ENCODE measurements at places on chromosomes 4 and X. TPM values are rescaled to one million over a fixed set of nuclear protein-coding genes. Genes with fewer than 3 reads are reported as not detected.

TKTL1 gene
- not detected for polyA plus RNA-seq

CXCL8 gene
- polyA plus RNA-seq: 1.8 TPM

DNA sequence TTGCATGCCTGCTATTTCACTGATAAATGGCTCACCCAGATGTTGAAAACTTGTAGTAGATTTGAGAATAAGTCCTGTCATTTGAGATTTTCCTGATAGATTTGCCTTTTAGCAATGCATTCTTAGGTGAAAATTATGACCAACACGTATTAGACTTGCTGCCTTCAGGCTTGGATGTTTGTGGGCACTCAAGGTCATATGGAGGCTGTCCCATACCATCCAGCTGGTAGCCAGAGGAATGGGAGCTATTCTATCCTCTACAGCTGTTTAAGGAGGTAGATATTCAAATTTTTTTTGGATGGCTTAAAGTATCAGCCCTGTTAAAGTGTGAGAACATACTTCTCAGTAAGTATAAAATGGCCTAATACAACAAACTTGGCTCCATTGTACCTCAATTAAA, 34.7 kb downstream of the RTL3 start:
- no peaks in the 10 kb centered on the region for H3K4me1 ChIP-seq
- DNase-seq: no peak
- no peaks in the 10 kb centered on the region for H3K36me3 ChIP-seq
- H3K4me3 ChIP-seq: no peak overlapping the region
- no peaks in the 10 kb centered on the region for H3K27me3 ChIP-seq
- H3K27ac ChIP-seq: no peak overlapping the region

DNA sequence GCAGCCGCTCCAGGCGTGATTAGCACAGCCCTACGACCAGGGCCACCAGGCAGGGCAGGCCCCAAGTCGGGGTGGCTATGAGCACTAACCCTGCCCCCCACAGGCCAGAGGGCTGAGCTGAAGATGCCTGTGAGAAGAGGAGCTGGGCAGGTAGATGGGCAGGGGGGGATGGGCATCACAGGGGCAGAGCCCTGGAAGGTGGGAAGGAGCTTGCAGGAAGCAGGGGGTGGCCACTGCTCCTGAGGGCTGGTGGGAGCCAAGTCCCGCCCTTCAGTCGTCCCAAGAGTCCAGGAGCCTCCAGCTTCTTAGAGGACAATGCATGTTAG, 7.3 kb upstream of the MXD4 start:
- H3K4me1 ChIP-seq: no peaks in the 10 kb centered on the region
- no peak overlapping the region for H3K27ac ChIP-seq
- no peak for DNase-seq
- H3K36me3 ChIP-seq: no peaks in the 10 kb centered on the region
- H3K27me3 ChIP-seq: peaks cover 83% of the 10 kb centered on the region

LEF1 gene
- 0.31 TPM for polyA plus RNA-seq

DNA sequence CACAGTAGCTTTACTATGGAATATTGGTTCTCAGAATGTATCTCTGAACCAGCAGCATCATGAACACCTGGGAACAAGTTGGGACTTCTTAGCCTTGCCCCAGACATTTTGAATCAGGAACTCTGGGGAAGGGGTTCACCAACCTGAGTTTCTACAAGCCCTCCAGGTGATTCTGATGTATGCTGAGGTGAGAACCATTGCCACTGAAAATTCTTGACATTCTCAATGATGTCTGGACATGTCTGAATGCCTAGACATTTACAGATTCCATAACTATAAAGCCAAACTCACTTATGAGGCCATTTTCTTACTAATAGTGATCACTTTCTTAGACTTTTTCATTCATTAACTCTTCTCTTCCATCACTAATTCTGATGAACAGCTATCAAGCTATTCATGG, 389.4 kb upstream of the FTHL17 start:
- no peaks in the 10 kb centered on the region for H3K4me1 ChIP-seq
- H3K27me3 ChIP-seq: no peaks in the 10 kb centered on the region
- no peak for DNase-seq

DNA sequence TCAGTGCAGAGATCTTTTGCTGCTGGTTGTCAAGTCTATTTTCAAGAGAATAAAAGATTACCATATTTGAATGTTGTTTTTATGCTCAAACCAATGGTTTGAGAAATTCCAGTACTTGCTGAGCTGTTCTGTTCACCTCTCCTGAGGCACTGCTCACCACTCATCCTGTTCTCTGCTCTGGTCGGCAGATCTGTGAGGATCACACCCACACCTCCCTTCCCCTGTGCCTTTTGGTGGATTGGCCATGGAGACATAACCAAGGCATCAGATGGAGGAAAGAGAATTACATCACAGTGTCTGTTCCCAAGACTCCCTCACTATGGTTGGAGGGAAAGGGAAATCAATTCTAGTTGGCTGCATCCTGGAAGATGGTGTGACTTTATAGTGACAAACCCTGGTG, 391.6 kb downstream of the ARHGAP24 start:
- H3K27me3 ChIP-seq: no peaks in the 10 kb centered on the region
- no peaks in the 10 kb centered on the region for H3K36me3 ChIP-seq
- no peak overlapping the region for H3K27ac ChIP-seq
- no peaks in the 10 kb centered on the region for H3K4me1 ChIP-seq
- no peak for DNase-seq

DSPP gene
- polyA plus RNA-seq: not detected

GRCh38 chrX:135273162-135273561, 21.3 kb downstream of the ETDA start:
- DNase-seq: no peak
- H3K4me3 ChIP-seq: no peak overlapping the region
- H3K27ac ChIP-seq: no peak overlapping the region
- no peaks in the 10 kb centered on the region for H3K27me3 ChIP-seq

DNA sequence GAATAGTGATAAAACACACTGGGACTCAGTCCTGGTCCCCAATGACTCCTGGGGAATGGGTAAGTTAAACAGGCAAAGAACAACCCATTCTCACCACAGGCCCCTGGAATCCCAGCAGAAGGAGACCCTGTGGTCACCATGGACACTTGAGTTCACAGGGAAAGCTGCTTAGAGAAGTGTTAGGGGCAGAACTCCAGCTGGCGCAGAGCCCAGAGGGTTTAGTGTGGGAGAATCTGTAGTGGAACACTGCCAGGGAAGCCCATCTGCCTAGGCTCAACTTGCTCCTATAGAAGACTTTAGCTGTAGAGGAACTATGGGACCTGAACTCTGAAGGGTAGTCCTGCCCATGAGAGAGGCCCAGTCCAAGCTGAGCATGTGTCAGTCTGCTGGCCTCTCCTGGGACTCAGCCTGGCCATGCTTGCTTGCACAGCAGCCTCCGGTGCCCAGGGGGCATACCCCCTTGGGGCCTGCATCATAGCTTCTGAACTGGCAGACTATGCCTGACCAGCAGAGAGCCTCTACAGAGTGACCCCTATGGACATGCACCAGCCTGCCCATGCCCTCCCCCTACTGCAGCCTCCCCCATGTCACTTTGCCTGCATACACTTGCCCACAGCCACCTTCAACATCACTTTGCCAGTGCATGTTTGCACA, 343.5 kb downstream of the IDS start:
- no peak overlapping the region for H3K27ac ChIP-seq
- no peaks in the 10 kb centered on the region for H3K4me1 ChIP-seq
- H3K4me3 ChIP-seq: no peak overlapping the region
- DNase-seq: no peak

GRCh38 chr4:81260443-81261101, 45.5 kb upstream of the PRKG2 start:
- H3K4me3 ChIP-seq: no peak overlapping the region
- H3K36me3 ChIP-seq: no peaks in the 10 kb centered on the region
- no peak for DNase-seq
- H3K27ac ChIP-seq: no peak overlapping the region

GRCh38 chrX:48776818-48777439, 9.5 kb upstream of the GATA1 start:
- no peak overlapping the region for H3K4me3 ChIP-seq
- H3K27ac ChIP-seq: no peak overlapping the region
- no peaks in the 10 kb centered on the region for H3K36me3 ChIP-seq
- DNase-seq: no peak
- no peaks in the 10 kb centered on the region for H3K27me3 ChIP-seq
- no peaks in the 10 kb centered on the region for H3K4me1 ChIP-seq

Data from HepG2 (cell line).